ENCODE measurements at places on chromosomes 5 and 9. TPM values are rescaled to one million over a fixed set of nuclear protein-coding genes. Genes with fewer than 3 reads are reported as not detected.

GRCh38 chr5:1836176-1836890 is 35.1 kb downstream of the NDUFS6 start:
- DNase-seq = no peak

GRCh38 chr5:170268884-170269283 is 28.7 kb downstream of the LCP2 start:
- no peak for DNase-seq

DNA sequence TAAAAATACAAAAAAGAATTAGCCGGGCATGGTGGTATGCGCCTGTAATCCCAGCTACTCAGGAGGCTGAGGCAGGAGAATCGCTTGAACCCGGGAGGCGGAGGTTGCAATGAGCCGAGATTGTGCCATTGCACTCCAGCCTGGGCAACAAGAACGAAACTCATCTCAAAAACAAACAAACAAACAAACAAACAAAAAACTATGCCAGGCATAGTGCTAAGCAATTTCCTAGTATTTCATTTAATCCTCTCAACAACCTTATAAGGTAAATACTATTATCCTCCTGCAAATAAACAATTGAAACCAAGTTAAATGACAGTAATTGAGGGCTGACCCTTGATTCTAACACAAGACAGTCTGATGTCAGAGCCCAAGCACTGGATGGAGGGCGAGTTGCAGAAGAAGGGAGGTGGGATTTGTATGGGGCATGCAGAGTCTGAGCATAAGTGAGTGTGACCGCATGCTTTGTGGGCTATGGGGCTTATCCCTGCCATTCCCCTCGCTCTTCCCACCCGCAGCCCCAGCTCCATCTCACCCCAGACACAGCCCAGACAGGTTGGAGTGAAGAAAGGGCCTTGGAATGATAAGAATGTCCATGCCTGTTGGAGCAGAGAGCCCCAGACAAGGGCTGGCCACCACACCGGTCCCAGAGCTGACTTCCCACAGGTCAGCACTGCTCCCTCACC is 24.3 kb upstream of the RPS14 start:
- peak; percentile 65 for DNase-seq

ZNF367 gene
- 18.2 TPM for total RNA-seq

- no peak for DNase-seq
Measured at GRCh38 chr9:34552986-34553385, 30.2 kb upstream of the ENHO start.

GRCh38 chr9:125760537-125760936 is 13.4 kb downstream of the PBX3 start:
- no peak for DNase-seq

GRCh38 chr9:125989524-125990180 is 242.5 kb downstream of the PBX3 start:
- no peak for DNase-seq
